ENCODE measurements at places on chromosomes 6 and 20. TPM values are rescaled to one million over a fixed set of nuclear protein-coding genes. Genes with fewer than 3 reads are reported as not detected.

DNA sequence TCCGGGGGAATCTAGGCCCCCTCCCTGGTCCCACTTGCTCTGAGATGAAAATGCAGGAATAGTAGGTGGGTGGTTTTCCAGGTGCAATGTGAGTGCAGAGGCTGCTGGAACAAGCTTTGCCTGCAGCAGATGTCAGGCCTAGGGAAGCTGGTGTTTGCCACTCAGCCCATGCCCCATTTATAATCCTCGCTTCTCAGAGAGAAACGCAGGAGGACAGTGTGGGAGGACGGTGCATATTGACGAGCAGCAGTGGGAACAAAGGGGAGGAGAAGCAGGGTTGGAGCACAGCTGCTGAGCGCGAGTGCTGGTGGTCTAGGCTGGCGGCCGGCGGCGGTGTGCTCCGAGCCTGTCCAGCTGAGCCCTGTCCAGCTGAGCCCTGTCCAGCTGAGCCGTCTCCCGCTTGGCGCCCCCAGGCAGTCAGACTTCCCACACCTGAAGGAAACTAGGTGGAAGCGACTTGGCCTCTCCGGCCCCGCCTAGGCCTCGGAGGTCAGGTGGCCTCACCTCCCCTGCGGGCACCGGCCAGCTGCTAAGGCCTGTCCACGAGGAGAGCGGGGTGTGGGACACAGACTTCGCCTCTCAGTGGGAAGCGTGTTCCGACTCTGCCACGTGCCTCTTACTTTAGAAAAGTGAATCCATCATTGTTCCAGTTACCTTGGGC, 49.7 kb upstream of the FRMD1 start:
- DNase-seq, result no peak

Gene SAMD3
- total RNA-seq, result 0.22 TPM

GRCh38 chr6:110511401-110511800, 35.0 kb upstream of the SLC22A16 start:
- no peak for DNase-seq

DNA sequence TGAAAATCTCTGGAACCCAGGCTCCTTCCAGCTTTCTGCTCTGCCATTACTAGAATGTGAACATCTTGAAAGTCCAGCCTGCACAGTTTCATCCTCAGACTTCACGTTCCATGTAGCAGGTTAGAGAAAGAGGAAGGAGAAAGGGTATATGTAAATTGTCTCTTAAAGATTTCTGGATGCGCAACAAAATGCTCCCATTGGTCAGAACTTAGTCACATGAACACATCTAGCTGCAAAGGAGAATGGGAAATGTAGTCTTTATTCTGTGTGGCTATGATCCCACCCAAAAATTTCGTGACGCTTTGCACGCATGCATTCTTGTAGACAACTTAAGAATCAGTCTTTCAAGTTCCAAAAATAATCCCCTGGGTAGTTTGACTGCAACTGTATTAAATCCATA, 46.4 kb upstream of the CHD6 start:
- no peak for DNase-seq

Gene MYH7B
- 238 TPM for total RNA-seq

Gene RRAGD
- 90.5 TPM for total RNA-seq

DNA sequence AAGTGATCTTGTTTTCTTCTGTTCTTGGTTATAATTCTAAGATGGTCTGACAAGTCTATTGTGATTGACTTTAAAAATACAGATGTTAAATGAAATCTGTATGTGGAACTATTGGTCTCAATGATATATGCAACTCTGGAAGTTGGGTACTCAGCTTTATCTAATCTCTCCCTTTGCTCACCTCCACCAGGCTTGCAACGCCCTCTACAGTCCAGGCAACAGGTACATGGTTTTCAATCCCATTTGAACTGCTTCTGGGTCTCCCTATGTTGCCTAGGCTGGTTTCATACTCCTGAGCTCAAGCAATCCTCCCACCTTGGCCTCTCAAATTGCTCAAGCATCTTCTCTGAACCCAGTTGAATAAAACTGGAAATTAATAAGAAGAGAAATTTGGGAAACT, 25.6 kb upstream of the HLA-DQB1 start:
- no peak for DNase-seq

GRCh38 chr6:129818251-129818650, 42.9 kb downstream of the TMEM244 start:
- no peak for DNase-seq

GRCh38 chr6:113160306-113161017, 696.7 kb upstream of the MARCKS start:
- DNase-seq, result no peak

DNA sequence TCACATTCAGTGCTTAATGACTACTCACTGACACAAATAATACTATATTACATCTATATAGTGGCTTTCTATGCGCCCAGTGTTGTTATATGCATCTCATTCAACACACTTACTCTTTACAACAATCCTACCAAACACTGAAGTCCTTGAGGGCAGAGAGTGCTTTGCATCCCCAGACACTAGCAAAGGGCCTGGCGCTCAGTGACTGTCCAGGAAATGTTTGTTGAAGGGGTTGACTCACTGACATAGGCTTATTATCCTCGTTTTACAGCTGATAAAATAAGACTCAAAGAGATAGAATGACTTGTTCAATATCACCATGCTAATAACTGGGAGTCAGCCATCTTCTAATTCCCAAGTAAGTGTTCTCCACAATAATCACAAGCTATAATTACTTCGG, 163.3 kb downstream of the ARHGAP18 start:
- DNase-seq, result no peak

GRCh38 chr6:163391985-163392384, 22.5 kb upstream of the QKI start:
- DNase-seq, result no peak

DNA sequence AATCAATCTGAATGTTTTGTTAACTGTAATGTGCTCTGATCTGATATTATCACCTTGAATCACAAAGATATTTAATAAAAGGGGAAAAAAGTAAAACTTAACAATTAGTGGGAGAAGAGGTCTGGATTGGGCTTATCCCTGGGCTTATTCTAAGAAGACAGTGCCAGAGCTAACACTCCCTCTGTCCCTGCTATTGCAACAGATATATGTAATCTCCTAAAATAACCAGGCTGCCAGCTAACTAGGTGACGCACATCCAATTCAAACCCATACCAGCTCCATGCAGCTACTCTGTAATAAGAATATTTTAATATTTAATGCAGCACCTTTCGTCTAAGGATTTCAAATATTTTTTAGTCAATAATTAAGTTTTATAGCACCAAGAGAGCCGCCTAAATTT, 330.1 kb upstream of the MARCKS start:
- no peak for DNase-seq

Gene WFDC5
- not detected for total RNA-seq

Gene ASIP
- 10.5 TPM for total RNA-seq

GRCh38 chr20:6395695-6396094, 272.9 kb upstream of the FERMT1 start:
- DNase-seq, result no peak

DNA sequence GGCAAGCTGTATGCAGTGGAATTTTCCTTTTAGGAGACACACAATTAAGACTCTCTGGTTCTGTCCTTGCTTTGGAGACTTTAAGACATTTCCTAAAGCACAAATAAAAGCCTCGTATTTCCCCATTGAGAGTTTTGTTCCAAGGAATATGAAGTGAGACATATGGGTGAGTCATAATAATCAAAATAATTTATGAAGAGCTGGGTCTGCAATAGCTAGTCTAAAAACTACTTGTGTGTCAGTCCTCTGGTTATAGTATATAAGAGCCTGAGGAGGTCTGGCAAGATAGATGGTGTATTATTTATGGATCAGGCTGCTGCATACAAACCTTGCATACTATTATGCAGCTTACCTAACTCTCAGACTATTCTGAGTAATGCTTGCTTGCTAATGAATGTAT, 142.6 kb downstream of the ADGRG6 start:
- no peak for DNase-seq

DNA sequence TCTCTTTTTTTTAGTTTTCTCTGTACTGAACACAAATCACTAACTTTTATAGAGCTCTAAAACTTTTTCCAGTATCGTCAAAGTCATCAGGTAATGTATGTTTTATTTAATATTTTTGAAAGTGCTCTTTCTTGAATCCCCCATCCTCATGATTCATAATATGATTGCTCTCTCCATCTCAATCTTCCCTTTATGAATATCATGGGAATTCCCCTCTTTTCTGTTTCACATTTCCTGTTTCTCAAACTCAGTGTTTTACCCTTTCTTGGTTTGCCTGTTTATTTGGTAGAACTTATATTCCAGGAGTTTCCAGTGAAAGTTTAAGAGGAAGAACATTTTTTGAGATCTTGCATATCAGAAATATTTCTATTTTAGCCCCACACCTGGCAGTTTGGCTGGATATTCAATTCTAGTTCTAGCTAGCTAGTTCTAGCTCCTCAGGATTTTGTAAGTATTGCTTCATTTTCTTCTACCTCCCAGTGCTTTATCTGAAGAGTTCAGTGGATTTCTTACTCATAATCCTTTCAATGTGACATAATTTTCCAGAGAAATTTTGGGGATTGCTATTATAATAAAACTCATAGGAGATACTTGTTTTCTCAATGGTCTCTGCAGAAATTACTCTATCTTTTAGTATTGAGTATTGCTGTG, 6.1 kb upstream of the C6orf58 start:
- no peak for DNase-seq
